Left hindlimb (tissue), 1 donor: ENCODE measurements at places on chromosomes 3 and 15.

DNA sequence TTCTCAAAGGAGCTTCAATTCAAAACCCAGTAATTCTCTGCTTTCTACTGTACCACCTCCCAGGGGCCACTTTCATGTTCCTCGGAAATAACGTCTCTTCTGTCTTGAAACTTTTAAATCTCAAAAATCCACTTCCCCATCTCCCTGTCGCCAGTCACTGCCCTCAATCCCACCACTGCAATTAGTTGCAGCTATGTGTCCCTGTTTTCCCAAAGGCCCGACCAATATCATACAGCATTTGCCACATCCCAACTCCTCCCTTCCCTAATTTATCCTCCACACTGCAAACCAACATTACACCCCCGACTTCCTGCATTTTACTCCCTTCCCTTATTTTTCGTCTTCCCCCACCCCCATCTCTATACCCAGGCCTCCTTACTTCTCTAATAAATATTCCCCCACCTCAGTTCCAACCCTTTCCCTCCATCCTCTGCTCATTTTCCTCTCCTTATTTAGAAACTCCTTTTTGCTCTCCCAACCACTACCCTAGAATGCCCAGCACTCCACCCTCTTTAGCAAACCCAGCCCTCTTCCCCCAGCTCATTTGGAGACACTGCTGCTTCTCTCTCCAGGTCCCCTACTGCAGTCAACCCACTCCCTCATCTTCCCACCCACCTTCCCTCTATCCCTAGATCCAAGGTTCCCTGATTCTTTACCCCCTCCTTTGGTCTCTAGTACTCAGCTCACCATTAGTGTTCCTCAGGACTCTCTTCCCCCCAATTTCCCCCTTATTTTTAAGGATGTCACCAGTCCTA, 1.1 kb downstream of the NPTN start:
- DNase-seq, result peak; percentile 41

- DNase-seq, result no peak
These were observed 119.9 kb upstream of the MELTF start for GRCh38 chr3:197149528-197149927.

- DNase-seq, result no peak
These were observed 16.8 kb upstream of the SMAD3 start for GRCh38 chr15:67048281-67049279.

DNA sequence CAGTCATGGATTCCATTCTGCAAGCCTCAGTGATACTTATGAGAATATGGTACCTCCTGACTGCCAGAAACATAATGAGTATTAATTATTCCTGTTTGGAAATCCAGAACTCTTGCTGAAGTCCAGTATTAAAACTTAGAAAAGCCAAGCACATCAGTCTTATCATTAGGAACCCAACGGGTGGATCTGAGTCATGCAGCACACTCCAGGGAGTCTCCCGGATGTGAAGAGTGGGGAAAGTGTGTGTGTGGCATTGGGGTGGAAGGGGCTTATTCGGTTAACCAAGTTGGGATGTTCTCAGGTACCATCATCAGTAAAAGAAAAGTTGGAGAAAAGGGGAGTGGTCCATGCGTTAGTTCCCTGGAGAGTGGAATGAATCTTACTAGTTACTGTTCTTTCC, 181.1 kb downstream of the PLCL2 start:
- DNase-seq, result no peak
